Globus pallidus (tissue), 1 donor: ENCODE measurements at places on chromosomes 2 and 18.

DNA sequence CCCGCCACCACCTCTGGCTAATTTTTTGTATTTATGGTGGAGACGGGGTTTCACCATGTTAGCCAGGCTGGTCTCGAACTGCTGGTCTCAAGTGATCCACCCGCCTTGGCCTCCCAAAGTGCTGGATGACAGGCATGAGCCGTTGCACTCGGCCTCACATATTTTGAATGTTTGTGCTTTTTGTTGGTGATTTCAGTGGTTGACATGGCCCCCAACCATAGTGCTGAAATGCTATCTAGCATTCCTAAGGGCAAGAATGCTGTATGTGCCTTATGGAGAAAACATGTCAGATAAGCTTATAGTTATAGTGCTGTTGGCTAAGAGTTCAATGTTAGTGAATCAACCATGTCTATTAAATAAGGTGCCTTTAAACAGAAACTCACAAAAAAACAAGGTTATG is 8.9 kb downstream of the ZAP70 start:
- DNase-seq = no peak

DNA sequence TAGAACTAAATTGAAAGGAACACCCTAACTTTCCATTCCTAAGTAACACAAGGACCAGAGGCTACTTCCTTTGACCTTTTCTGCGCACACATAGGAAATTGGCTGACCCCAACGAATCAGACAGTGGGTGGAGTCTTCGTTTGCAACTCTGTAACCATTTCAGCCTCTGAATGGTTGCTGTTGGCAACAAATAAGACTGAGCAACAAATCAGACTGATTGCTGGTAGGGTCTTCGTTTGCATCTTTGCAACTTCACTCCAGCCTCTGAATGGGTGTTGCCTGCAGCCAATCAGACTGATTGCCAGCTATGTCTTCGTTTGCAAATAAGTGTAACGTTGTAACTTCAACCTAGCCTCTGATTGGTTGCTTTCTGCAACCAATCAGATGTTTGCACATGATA is 34.6 kb downstream of the USP40 start:
- DNase-seq = no peak

- peak; percentile 62 for DNase-seq
Measured at GRCh38 chr18:58768293-58768974, 96.2 kb upstream of the ZNF532 start.

- DNase-seq = no peak
Measured at GRCh38 chr2:135581282-135581681, 50.0 kb downstream of the R3HDM1 start.

DNA sequence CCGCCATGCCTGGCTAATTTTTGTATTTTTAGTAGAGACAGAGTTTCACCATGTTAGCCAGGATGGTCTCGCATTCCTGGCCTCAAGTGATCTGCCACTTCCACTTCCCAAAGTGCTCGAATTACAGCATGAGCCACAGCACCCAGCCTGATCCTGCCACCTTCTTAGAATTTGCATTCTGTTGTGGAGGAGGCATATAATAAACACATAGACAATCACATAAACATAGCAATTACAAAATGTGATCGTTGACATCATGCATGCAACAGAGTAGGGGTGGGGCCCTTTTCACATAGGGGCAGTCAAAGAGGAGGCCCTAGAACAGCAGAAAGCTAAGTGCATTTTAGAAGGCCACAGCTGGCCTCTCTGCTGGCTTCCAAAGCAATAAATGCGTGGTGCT is 39.9 kb upstream of the TSPYL6 start:
- no peak for DNase-seq
